ENCODE measurements at places on chromosomes 2 and 18. TPM values are rescaled to one million over a fixed set of nuclear protein-coding genes. Genes with fewer than 3 reads are reported as not detected.

DNA sequence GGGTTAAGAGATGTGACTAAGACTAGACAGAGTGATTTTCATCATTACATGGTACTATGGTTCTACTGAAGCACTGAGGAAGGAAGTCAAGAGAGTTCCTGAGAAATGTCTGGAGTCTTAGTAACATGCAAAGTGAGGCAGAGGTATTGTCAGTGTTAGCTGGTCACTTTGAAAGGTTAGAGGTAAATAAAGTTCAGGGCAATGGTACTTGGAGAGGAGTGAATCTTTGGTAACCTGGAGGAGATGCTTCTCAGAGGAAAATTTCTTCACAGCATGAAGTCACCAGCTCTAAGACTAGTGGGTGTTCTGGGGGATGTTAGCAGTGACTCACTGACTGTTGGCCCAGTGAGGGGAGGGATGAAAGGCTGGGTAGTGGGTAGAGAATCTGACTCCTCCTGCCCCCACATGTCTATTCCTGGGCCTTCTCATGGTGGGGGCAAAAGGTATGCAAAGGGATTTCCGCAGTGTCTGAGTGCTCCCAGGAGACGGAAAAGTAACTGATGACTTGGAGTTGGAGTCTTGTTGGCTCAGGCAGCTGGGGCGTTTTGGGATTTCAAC lies 23.3 kb upstream of the IL1RN start:
- no peak for DNase-seq

DNA sequence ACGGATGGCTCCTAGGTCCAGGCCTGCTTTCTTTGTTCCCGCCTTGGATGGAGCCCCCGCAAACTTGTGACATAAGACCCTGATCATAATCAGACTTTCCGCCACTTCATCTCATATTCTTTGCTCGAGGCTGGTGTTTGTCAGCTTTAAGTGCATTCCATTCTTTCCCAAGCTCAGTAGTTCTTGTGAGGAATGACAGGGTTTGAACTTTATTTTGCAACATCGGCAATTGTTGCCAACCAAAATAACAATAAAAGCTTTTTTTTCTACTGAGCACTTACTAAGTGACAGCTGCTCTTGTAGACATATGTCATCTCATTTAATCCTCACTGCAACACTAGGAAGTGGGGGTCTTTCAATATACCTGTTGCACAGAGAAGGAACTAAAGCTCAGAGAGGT lies 178.8 kb upstream of the ST6GAL2 start:
- no peak for DNase-seq

NT5DC4 gene
- not detected for total RNA-seq

DNA sequence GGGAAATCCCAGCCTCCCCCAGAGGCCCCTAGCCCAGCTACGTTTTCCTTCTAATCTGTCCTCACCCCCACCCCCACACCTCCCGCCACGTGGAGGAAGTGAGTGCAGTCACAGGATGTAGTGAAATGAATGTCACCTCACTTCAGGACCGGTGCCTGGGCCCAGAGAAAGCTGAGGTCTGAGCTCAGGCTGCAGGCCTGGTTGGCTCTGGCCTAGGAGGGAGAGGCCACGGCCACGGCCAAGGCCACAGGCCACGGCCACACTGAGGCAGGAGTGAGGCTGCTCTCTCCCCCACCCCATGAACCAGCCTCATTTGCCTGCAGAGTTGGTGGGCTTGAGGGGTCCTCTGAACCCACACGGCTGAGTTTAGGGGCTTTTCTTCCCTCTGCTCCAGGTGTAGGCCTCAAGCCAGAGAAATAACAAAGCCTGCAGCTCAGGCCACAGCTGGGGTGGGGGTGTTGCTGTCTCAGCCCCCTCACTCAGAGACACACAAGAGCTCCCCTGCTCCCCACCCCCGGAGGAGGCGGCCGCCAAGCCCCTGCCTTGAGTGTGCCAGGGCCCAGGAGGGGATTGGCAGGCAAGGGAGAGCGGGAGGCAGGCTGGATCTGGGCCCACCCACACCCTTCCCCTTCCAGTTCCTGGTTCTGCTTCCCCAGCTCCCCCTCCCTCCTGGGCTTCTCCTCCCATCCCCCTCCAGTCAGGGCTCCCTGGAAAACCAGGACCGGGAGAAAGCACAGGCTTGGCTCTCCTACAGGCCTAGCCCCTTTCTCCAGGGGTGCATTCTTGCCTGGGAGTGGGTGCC lies 27.0 kb downstream of the DNMT3A start:
- no peak for DNase-seq

CRYGD gene
- not detected for total RNA-seq

Measured in Karpas-422 (cell line).